ENCODE measurements at places on chromosomes 5 and 9.

DNA sequence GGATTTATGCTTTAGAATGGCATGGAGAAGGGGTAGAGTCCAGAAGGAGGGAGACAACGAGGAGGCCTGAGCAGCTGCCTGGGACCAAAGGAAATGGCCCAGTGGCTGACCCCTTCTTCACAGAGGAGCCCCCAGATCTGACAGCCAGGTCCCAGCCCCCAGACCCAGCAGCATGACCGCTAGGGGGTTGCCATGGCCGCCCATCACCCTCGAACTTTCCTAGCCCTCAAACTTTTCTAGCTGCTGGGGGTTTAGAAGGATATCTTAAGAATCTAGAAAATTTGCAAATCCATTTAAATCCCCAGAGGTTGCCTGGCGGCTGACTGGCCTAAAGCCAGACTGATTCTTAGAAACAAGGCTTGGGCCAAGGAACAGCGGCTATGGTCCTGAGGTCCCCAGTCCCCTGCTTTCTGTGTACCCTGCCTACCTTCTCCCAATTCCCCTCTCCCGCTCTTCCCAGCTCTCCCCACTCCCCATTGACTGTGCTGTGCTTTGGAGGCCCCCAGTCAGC lies 972 bp downstream of the PDGFRB start:
- peaks cover 7% of the 10 kb centered on the region for H3K27me3 ChIP-seq
- no peaks in the 10 kb centered on the region for H3K36me3 ChIP-seq
- H3K4me3 ChIP-seq: no peak overlapping the region
- peaks cover 5% of the 10 kb centered on the region for H3K4me1 ChIP-seq
- DNase-seq: no peak

DNA sequence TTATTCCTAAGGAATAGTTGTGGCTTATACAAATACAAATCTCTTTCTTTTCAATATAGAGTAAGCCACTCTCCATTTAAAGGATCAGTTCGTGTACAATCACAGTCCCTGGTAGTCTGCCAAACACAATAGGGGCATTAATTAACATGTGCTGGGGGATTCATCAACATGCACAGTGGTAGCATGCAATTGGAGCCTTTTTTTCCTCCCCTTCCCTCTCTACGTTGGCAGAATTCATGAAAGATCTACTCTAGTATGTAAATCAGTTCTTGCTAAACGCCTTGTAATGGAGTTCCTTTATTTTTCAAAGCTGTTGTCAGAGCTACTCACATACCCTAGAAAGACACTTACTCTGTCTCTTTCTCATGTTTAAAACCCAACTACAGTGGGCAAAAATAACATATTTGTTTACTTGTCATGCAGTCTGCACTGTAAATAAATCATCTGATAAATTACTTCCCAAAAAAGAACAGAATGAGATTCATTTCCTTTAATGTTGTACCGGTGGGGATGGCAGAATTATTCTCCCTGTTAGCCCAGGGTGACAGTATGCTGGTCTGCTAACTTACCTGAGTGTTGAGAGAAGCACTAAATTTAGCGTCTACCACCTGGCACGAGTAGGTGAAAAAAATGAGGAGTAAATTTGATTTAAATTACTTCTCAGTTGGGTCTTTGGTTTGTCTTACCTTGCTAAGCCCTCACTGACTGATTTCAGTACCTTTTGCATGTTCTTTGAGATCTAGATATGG lies 341.5 kb upstream of the CCNH start:
- no peak overlapping the region for H3K4me3 ChIP-seq
- H3K4me1 ChIP-seq: no peaks in the 10 kb centered on the region
- no peaks in the 10 kb centered on the region for H3K36me3 ChIP-seq
- no peak for DNase-seq
- no peak overlapping the region for H3K27ac ChIP-seq
- no peaks in the 10 kb centered on the region for H3K27me3 ChIP-seq

DNA sequence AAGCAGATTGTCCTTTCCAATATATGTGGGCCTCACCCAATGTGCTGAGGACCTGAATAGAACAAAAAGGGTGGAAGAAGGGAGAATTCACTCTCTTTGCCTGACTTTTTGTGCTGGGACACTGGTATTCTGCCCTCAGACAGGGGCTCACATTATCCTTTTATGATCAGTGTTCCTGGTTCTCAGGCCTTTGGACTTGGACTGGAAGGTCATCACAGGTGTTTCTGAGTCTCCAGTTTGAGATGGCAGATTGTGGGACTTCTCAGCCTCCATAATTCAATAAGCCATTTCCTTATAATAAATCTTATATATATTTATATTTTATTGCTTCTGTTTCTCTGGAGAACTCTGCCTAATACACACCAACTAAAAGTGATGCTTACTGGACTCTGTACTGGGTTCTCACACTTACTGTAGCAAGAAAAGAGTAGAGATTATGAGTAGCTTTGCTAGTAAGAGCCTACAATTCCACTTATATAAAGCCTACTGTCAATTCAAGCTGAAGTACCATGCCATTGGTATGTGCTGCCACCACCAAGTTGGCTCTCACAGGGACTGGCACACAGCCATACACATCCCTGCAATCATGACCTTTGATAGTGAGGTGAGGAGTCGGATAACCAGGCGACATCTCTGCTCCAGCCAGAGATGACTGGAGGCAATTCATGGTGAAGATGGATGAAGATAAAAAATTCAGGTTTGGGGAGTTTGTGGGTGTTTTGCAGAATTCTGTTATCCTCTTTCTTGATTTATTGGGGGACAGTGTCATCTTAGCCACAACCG lies 130.7 kb upstream of the NR3C1 start:
- no peak for DNase-seq
- H3K36me3 ChIP-seq: no peaks in the 10 kb centered on the region

GRCh38 chr9:126495411-126496180 lies 118.1 kb upstream of the LMX1B start:
- H3K4me1 ChIP-seq: no peaks in the 10 kb centered on the region
- H3K27ac ChIP-seq: no peak overlapping the region
- H3K4me3 ChIP-seq: no peak overlapping the region
- DNase-seq: no peak
- H3K36me3 ChIP-seq: no peaks in the 10 kb centered on the region

DNA sequence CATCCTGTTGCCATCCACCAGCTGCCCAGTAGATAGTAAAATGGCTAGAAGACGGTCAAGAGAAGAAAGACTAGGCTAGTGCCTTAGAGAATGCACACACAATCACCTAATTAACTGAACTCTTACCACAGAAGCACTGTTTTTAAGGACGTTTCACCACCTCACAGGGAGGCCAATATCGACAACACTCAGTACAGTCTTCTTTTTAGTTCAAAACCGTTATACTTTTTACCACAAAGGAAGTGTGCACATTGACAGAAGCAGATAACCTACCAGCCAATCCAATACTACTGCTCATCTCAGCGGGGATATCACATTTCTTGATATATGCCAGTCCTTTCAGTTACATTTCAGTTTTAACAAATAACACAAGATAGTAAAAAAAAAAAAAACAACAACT lies 122.3 kb downstream of the GNAQ start:
- peaks cover 44% of the 10 kb centered on the region for H3K4me1 ChIP-seq
- H3K36me3 ChIP-seq: no peaks in the 10 kb centered on the region
- no peaks in the 10 kb centered on the region for H3K27me3 ChIP-seq
- H3K27ac ChIP-seq: no peak overlapping the region

GRCh38 chr9:132800038-132800648 lies 77.9 kb downstream of the AK8 start:
- no peaks in the 10 kb centered on the region for H3K36me3 ChIP-seq
- no peaks in the 10 kb centered on the region for H3K4me1 ChIP-seq
- H3K27ac ChIP-seq: no peak overlapping the region
- H3K27me3 ChIP-seq: peaks cover 10% of the 10 kb centered on the region
- peak; percentile 57 for DNase-seq

Measured in endothelial cell of umbilical vein (primary cell).